ENCODE measurements at places on chromosomes 7 and 10.

DNA sequence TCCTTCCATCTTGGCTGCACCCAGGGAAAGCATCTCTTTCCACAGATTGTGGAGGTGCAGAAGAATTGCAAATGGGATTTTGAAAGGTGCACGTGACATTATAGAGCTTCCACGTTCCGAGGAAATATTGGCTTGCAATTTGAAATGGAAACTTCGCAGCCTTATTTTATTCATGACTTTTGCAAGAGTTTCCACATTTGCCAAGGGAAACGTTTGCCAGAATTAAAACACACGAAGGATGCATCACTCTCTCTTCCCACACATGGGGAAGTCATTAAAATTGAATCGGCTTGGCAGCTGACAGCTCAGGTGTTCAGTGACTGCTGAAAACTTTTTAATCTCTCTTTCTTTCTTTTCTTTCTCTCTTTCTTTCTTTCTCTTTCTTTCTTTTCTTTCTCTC, 475.4 kb upstream of the IGFBP3 start:
- no peak for DNase-seq

DNA sequence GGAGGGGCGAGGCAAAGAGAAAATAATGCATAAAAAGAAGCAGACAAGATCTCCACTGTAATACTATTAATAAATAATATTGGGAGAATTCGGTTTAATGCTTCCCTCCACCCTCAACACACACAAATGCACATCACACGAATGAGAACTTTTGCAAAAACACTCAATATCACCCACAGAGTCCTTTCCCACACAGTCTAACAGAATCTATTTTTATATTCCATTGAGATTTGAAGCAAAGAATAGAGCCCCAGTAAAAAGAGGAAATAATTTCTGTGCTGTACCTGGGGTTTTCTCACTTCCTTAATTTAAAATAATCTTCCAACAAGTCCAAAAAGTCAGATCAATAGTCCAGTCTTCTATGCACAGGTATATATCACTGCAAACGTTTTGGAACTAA, 17.0 kb downstream of the PIK3AP1 start:
- no peak for DNase-seq

GRCh38 chr7:139370301-139370942, 10.7 kb downstream of the LUC7L2 start:
- DNase-seq = no peak

DNA sequence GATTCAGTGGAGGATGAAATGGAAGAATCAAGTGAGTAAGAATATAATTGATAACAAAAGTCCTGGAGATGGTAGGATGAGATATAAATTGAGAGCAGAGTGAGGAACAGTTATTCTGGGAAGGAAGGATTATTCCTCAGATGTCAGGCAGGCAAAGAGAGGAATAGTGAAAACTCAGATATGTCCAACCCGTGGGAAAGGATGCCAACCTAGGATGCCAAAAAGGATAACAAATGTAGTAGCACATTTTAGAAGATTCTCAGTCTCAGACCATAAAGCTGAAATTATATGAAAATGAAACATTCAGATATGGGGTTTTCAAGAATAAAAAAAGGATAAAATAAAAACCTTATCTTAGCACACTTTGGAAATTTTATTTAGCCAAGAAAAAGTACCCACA, 131.1 kb downstream of the SEMA3C start:
- DNase-seq = no peak

DNA sequence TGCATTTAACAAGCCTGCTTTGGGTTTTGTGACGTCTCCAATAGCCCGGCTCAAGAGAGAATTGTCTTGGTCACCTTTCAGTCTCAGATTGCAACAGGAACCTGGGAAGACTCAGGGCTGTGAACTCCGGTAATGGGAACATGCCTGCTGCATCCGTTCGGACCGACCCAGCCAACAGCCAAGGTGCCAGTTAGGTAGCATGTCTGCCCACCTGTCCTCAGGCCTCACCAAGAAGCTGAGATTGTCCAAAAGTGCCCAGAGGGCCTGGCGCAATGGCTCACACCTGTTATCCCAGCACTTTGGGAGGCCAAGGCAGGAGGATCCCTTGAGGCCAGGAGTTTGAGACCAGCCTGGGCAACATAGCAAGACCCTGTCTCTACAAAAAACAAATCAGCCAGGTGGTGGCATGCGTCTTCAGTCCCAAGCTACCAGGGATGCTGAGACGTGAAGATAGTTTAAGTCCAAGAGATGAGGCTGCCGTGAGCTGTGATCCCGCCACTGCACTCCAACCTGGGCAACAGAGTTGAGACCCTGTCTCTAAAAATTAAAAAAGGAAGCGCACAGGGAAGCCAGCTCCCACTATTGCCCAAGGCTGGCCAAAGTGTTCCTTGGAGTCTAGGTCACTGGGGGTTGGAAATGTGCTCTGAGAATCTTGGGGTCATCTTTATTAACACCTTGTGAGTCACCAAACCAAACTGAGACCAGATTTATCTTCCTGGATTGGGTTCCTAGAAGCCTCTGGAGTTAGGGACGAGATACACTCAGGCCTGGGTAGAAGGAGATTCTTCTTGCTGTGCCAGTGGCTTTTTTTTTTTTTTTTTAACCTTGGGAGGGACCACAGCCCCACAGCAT, 26.9 kb downstream of the BAG3 start:
- no peak for DNase-seq
